ENCODE measurements at places on chromosomes 3 and 15.

- DNase-seq, result no peak
Observed at GRCh38 chr3:147419781-147420224, 10.6 kb downstream of the ZIC1 start.

GRCh38 chr3:193248848-193249468 lies 7.9 kb downstream of the PLAAT1 start:
- DNase-seq, result no peak

GRCh38 chr3:156751461-156752025 lies 74.6 kb upstream of the LEKR1 start:
- no peak for DNase-seq

- DNase-seq, result no peak
Observed at GRCh38 chr15:65330934-65331645, 26.6 kb downstream of the RNU5B-1 start.

- DNase-seq, result no peak
Observed at GRCh38 chr3:8857720-8858367, 88.4 kb upstream of the OXTR start.

GRCh38 chr3:52025453-52025852 lies 29.8 kb upstream of the RPL29 start:
- DNase-seq, result no peak

GRCh38 chr3:59432665-59433064 lies 382.8 kb upstream of the CFAP20DC start:
- no peak for DNase-seq

- DNase-seq, result no peak
Observed at GRCh38 chr3:37139567-37140052, 34.8 kb downstream of the LRRFIP2 start.

DNA sequence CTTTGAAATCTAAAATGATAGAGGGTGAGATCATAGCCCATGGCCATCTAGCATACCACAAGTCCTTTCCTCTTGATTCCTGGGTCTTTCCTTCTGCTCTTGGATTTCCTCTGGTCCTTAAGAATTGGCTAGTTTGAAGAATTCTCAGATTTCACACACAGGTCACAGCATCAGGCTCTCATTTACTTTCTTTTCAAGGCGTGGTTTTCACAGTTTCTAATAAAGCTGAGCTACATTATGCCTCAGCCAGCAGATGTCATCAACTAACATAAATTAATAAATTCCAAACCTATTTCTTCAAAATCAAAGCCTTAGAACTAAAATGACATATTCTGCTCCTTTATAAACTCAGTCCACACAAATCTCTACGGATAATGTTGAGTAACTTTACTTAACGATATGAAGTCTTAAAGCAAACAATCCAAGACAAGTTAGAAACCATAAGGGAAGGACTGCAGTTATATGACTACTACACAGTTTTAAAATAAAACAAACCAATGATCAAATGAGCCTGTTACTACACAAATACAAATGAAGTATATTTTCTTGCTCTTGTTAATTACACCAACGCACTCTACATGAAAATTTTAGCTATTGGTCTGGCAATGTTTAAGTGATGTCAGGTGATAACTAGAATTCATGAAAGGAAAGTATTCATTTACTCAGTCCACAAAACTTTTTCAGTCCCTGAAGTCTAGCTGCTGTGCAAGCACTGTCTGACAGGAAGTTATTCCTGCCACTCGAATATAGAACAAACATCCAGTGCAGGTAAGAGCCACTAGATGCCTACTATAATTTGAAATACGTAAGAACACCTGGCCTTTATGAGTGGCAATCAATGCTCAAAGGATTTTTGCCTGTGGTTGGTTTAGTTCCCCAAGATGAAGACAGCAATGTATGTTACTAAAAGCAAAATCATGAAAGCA lies 9.2 kb downstream of the CCDC14 start:
- no peak for DNase-seq

DNA sequence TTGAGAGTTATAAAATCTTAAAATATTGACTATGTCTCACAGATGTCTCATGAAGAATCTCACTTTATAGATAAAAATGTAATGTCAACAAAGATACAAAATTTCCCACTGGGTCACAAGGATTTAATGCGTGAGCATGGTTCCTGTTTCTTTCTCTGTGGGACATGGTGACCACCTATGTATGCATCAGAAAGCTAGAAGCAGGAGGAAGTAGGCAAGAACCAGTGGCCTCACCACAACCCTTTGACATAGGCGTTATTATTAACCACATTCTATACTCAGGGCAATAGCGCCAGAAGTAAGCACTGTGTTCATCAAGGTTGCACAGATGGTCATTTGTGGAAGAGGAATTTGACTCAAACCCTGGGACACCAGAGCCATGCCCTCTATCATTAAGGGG lies 11.7 kb upstream of the ADAMTS17 start:
- no peak for DNase-seq

DNA sequence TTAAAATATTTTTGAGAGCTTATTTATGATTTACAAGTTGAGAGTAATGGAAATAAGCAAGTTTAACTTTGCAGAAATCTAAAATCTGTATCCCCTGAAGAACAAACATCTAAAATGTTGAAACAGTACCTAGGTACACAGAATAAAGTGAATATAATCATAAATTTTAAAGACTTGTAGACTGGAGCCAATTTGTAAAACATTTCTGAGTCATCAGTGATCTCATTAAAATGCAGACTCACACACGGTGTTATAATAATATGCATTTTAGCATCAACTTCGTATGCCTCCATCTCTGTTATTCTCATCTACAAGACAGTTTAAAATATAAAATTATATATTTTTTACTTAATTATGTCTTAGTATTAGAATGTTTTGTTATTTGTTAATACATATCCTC lies 399.5 kb upstream of the GOLIM4 start:
- DNase-seq, result no peak

DNA sequence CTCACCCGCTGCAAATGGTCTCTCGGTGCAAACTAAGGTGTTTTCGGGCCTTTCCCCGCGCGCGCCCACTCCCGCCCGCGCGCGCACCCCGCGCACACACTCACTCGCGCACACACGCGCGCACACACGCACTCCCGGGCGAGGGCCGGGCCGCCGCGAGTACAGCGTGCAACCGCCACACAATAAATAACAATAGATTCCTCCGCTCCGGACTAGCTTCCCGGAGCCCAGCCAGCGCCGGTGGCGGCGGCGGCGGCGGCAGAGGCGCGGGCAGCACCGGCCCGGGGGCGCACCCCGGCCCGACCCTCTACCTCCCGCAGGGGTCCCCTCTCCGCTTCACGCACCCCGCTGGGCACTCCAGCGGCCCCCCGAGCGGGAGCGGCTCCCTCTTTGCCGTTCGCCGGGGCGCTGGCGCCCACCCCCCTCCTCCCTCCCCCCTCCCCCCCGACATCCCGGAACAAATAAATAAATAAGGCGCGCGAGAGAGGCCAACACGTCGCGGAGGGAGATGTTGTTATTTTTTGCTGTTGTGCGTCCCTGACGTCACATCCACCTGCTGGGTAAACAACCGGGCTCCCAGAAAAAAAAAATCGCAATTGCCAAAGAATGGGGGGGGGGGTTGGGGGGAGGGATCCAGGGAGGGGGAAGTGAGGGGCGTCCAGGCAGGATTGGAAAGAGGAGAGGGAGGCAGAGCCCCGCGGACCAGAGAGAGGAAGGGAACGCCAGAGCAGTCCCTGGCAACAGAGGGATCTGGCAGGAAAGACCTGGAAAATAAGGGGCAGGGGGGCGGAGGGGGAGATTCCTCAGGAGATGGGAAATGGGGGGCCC lies at the start of gene FOXP1:
Gene FOXP1 (minus strand): TSS at position 163 of the 828 bp plus-strand sequence. CDS start 385,347 bp downstream, outside the sequence.
- peak; percentile 77 for DNase-seq

DNA sequence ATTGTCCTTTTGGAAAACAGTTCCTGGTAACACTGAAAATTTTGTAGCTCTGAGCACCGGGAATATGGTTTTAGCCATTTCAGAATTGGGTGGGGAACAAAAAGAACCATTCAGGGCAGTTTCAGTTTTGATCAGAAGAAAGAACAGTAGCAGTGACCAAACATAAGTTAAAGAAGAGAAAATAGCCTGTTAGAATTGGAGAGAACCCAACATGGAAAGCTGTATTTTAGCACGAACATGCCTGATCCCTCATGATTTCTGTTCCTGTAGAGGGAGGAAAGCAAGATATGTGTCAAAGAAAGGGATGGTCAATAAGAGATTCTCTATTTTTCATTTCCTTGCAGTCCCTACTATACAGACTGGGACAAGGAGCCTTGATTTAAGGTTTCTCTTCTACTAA lies 119.9 kb downstream of the ALDH1A2 start:
- DNase-seq, result no peak

DNA sequence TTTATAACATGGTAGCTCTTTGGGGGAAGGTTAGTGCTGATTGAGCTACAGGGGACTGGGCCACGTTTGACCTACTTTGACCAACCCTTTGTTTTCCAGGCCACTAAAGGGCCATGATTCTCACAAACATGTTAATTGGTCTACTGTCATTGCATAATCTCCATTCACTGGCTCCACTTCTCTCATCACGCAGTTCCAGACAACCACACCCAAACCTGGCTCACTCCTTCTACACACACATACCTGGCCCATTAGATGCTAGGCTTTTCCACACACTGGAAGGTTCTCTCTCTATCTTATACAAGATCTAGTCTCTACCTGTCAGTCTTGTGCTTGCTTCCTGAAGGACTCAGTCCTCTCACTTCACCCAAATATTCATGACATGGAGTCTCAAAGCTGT lies 15.9 kb downstream of the TGM5 start:
- DNase-seq, result no peak

DNA sequence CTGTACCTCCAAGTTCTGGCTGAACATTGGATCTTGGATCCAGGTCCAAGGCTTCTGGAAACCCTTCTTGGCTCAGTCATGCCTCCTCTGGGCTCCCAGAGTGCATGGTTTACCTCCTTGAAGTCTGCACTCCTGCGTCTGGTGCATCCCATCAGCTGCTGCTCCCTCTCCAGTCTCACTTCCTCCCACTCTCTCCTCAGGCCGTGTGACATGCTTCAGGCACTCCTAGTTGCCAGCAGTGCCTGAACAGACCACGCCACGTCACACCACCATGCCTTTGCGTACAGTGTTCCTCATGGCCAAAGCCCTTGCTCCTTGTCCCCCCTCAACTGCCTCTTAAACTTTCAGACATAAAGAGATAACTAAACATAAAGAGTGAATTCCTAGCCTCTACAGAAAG lies 5.7 kb downstream of the GPR27 start:
- DNase-seq, result no peak

DNA sequence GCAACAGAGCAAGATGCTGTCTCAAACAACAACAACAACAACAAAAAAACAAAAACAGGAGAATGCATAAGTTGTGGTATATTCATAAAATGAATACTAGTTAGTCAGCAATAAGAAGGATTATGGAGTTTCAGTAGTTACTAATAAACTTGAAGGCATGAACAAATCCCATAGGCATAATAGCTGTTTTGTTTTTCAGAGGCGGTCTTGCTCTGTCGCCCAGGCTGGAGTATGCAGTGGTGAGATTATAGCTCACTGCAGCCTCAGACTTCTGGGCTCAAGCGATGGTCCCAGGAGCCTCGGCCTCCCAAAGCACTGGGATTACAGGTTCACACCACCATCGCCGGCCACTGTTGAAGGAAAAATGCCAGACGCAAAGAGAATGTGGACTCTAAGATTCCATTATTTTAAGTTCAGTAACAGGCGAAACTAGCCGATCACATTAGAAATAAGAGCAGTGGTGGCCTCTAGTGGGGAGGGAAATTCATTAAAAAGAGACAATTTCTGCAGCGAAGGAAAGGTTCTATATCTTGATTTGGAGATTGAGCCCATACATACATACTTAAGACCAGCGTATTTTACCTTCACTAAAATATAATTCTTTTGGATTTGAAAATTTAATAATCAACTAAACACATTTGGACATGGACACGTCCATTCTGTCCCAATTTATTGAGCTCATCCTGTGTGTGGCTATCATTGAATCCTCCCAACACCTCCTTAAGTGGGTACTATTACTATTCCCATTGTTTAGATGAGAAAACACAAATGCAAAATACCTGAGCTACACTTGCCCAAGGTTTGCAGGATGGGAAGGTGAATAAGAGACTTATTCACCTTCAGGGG lies 27.4 kb upstream of the HDAC11 start:
- peak; percentile 61 for DNase-seq

- no peak for DNase-seq
Observed at GRCh38 chr3:112092496-112093179, 6.4 kb downstream of the C3orf52 start.

DNA sequence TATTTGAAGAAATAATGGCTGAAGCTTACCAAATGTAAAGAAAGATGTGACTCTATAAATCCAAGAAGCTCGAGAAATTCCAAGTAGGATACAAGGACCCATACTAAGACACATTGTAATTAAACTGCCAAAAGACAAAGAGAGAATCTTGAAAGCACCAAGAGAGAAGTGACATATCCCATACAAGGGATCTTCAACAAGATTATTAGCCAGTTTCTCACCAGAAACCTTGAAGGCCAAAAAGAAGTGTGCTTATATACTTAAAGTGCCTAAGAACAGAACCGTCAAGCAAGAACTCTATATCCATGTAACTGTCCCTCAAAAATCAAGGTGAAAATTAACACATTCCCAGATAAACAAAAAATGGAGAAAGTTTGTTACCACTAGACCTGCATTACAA lies 220.5 kb downstream of the ADAMTS17 start:
- no peak for DNase-seq

DNA sequence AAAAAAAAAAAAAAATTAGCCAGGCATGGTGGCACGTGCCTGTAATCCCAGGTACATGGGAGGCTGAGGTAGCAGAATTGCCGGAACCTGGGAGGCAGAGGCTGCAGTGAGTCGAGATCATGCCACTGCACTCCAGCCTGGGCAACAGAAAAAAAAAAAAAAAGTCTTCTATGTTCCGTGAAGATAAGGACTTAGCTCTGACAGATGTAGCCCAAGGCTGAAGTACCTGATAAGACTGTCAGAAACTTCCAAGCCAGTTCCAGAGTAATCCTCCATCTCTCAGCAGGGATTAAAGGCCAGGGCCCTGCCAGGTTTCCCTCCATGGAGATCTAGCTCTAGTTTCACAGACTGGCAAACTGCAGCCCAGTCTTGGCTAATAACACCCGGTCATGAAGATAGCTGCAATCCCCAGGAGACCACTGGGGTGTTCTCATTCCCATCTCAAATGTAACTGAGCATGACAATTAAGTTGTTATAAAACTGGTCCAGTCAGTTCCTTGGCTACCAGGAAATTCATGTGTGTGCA lies 8.5 kb downstream of the CDCP1 start:
- DNase-seq, result no peak

- no peak for DNase-seq
Observed at GRCh38 chr3:100737334-100737733, 28.0 kb downstream of the TFG start.

DNA sequence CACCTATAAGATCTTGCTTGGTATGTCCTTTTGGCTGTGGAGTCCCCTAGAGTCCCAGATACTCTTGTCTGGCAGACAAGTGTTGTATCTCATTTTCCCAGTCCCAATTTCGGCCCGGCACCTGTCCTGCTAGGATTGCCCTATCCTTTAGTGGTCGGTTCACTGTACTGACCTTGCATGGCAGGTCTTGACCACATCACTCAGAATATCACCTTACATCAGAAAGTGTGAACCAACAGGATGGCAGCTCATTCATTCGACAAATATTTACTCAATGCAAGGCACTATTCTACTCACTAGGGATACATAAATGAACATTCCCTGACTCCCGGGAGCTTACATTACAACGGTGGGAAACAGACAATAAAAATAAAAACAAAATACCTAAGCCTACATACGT lies 5.7 kb upstream of the CCDC80 start:
- no peak for DNase-seq

- DNase-seq, result no peak
Observed at GRCh38 chr15:38684440-38685010, 119.9 kb upstream of the RASGRP1 start.

Data from body of pancreas (tissue), 4 donors.